ENCODE measurements at places on chromosomes 3 and 15. TPM values are rescaled to one million over a fixed set of nuclear protein-coding genes. Genes with fewer than 3 reads are reported as not detected.

DNA sequence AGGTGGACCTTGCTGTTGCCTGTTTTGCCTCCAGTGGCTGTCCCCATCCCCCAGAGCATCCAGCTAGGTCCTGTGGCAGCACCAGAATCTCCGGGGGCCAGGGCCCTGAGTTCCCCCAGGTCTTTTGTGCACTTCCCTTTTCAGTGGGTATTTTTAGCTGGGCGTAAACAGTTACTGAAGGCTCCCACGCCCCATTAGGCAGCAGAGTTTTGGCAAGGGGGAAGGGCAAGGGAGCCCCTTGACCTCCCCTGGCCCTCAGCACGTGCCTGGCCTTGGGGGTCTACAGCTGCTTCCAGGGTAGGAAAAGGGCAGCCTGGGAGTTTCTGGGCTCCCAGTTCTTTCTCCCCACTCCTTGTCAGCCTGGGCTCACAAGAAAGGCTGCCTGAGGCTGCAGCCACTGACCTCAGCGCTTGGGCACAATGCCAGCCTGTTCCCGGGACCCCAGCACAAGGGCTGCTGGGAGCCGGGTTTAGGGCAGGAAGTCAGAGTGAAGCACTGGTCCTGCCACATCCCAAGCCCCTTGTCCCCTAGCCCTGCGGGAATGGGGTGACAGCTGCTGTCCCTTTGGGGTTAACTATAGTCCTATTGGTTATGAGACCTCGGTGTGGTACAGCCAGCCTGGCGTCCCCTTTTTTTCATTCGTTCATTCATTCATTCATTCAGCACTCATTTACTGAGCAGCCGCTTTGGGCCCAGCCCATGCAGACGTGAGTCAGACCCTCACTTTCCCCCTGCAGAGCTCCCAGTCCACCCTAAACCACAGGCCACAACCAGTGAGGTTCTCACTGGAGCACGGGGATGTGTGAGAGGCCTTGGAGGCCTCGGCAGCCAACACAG, 8.4 kb downstream of the CSK start:
- DNase-seq = peak; percentile 60

DNA sequence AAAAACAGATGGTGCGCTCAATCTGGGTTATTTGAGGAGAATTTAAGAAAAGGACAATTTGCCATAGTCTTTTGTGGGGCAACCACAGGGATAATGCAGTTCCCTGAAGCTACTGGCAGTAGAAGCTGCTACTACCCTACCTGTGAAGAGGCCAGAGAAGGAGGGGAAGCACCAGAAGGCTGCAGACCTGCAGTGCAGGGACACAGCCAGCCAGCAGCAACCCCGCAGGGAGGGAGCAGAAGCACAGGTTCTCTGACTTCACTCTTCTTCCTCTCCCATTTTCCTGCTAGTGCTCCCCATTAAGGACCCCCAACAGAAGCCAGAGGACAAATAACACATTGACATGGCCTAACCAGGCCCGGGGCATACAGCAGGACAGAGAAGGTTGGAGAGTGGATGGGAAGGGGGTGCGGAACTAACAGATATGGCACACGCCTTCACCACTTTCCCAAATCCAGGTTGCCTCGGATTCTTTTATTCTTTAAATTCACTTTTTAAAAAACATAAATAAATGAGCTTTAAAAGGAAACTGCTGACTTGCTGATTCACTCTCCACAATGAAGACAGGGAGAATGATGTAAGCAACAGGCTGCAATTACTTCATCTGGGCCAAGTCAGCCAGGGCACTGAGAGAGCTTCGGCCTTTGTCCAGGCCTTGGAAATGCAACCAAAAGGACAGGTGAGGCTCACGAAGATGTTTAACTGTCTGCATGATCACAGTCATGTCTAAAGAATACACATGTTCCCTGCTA, 30.1 kb downstream of the POPDC2 start:
- DNase-seq = peak; percentile 80

DNA sequence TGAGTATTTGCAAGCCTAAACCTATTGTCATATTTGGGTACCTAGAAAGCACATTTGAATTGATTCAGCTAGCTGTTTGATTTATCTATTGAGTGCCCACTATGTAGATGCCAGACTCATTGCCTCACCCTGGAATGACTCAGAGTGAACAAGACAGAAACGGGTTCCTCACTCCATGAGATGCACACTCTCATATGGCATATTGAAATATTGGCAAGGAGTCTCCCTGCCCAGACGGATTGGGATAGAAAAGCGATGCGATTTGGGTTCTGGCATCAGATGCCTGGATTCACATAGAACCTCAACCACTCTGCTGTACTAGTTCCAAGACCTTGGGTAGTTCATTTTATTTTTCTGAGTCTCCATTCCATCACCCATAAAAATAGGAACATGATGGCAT, 22.5 kb downstream of the LRRN1 start:
- DNase-seq = no peak

- DNase-seq = peak; percentile 83
These were observed 856 bp downstream of the ZBTB38 start for GRCh38 chr3:141368925-141369794.

DNA sequence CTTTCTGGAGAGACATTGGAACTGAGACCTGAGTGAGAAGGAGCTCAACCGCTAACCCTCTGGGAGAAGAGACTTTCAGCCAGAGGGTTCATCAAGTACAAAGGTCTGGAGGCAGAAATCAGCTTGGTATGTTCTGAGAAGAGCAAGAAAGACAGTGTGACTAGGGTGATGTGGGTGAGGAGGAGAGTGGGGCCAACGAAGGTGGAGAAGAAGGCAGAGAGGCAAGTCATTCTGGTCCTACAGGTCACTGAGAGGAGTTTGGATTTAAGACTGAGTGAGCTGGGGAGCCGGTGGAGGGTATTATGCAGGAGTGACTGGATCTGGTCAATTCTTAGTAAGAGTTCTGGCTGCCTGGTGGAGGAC, 12.2 kb downstream of the XIRP1 start:
- DNase-seq = no peak

GRCh38 chr3:194250098-194251002, 100.8 kb downstream of the CPN2 start:
- DNase-seq = peak; percentile 27

DNA sequence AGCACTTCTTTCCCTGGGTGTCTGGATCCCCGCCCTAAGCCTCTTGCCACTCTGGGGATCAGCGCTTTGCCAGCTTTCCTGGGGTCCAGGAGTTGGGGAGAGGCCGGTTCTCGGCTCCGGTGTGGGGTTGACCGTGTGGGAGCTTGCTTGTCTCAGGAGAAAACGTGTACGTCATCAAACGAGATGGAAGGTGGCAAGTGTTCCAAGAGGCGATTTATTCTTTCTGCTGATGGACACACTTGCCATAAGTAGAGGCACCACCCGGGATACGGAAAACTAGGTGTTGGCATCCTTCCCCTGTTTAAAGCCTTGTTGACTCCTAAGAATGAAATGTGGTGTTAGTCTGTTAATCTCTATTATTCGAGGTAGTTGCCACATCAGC, 295 bp downstream of the ZWILCH start:
- peak; percentile 67 for DNase-seq

Gene IMPDH2
- 226 TPM for total RNA-seq

Gene CFAP100
- not detected for total RNA-seq
